ENCODE measurements at places on chromosomes 4 and X.

GRCh38 chrX:129606918-129607317 lies 47.8 kb downstream of the APLN start:
- peak; percentile 79 for DNase-seq

GRCh38 chr4:44145868-44146267 lies 302.7 kb downstream of the KCTD8 start:
- no peak for DNase-seq

- no peak for DNase-seq
These were observed 25.7 kb upstream of the SLC7A11 start for GRCh38 chr4:138267835-138268234.

GRCh38 chrX:105451401-105451800 lies 230.9 kb upstream of the TEX13A start:
- DNase-seq: peak; percentile 26

GRCh38 chr4:81326581-81326980 lies 111.6 kb upstream of the PRKG2 start:
- DNase-seq: no peak

- no peak for DNase-seq
These were observed 174.7 kb upstream of the FAT1 start for GRCh38 chr4:186898367-186898766.

GRCh38 chr4:15031197-15031596 lies 28.9 kb downstream of the CPEB2 start:
- DNase-seq: no peak

All from muscle of back (tissue), 13 donors.